ENCODE measurements at places on chromosomes 5 and 9. TPM values are rescaled to one million over a fixed set of nuclear protein-coding genes. Genes with fewer than 3 reads are reported as not detected.

The CCNO gene
- not detected for total RNA-seq

The SPTAN1 gene
- total RNA-seq: 143 TPM

The CNTNAP3 gene
- not detected for total RNA-seq

The THBS4 gene
- 0.76 TPM for total RNA-seq

The TMEM232 gene
- total RNA-seq: 1.2 TPM

The ADGRD2 gene
- not detected for total RNA-seq

The SMIM33 gene
- total RNA-seq: 0.16 TPM

DNA sequence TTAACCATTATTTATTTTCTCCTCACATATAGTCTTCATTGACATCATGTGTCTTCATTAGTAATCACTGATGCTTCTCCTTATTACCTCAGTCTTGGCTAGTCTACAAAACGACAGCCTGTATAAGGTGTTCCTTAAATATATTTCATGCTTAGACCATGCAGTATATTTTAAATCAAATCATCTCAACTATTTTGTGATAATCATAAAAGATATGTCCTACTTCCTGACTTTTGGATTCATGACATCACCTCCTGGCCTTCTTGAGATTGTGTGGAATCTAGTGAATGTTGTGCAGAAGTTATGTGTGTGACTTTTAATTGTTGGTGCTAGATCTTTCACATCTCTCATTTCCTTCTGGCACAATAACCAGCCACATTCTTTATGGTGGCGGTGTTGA, 1339.3 kb upstream of the C9orf72 start:
- DNase-seq: no peak

- DNase-seq: no peak
Measured at GRCh38 chr5:150052956-150053712, 33.2 kb downstream of the CSF1R start.

DNA sequence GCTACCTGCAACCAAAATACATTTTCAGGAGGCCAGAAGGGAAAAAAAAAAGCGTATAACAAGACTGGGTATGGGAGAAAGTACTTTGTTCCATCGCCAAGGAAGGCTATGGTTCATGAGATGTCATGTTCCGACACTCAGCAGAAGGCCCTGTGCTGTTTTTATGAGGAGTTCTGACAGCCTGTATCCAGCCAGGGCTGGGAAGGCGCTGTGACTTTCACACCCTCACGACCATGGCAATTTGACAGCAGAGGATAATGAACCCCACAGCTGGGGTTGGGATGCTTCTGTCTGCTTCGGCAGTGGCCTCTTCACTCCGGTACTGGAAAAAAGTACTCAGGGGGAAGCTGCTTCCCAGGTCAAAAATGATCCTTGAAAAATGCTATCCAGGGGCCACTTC, 154.4 kb downstream of the PRELID2 start:
- no peak for DNase-seq

- no peak for DNase-seq
Measured at GRCh38 chr9:72315510-72316311, 49.3 kb downstream of the ZFAND5 start.

DNA sequence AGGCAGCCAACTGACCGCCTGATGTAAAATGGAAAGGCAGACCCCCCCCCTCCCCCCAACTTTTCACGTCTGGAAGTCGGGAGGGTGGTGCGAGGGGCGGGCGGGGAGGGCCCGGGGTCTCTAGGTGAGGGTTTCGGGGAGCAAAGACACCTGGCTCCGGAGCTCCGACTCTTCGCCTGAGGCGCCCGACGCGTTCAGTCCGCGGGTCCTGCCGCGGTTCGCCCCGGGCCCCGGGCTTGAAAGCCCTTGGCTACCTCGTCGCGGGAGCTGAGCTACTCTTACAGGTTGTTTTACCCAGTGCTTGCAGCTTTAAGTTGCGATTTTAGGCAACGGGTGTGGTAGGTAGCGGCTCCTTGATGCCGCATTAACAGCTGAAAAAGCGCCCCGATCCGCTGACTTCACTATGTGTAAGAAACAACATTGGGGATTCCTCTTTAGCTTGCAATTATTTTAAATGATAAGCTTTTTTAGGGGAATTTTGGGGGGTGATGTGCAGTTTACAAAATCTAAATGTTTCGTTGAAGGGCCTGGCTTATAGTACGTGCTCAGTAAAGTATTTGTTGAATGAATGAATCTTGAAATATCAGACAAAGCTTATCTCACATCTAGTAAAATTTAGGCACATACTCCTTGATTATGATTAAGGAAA, 722 bp downstream of the CDC42SE2 start:
- peak; percentile 37 for DNase-seq

GRCh38 chr9:8251566-8251965, 452.0 kb upstream of the DMAC1 start:
- DNase-seq: no peak

GRCh38 chr9:20692554-20692953, 8.5 kb downstream of the FOCAD start:
- no peak for DNase-seq
